ENCODE measurements at places on chromosomes 13 and 19.

GRCh38 chr19:40990972-40991381 is at the start of gene CYP2B6:
Gene CYP2B6 (plus strand): TSS chr19:40991282. CDS start chr19:40991306, 24 bp downstream.
- DNase-seq, result no peak

GRCh38 chr13:46392967-46393366 is 5.9 kb upstream of the RUBCNL start:
- no peak for DNase-seq

- DNase-seq, result no peak
Measured at GRCh38 chr19:6535558-6536137, 4.8 kb downstream of the TNFSF9 start.

DNA sequence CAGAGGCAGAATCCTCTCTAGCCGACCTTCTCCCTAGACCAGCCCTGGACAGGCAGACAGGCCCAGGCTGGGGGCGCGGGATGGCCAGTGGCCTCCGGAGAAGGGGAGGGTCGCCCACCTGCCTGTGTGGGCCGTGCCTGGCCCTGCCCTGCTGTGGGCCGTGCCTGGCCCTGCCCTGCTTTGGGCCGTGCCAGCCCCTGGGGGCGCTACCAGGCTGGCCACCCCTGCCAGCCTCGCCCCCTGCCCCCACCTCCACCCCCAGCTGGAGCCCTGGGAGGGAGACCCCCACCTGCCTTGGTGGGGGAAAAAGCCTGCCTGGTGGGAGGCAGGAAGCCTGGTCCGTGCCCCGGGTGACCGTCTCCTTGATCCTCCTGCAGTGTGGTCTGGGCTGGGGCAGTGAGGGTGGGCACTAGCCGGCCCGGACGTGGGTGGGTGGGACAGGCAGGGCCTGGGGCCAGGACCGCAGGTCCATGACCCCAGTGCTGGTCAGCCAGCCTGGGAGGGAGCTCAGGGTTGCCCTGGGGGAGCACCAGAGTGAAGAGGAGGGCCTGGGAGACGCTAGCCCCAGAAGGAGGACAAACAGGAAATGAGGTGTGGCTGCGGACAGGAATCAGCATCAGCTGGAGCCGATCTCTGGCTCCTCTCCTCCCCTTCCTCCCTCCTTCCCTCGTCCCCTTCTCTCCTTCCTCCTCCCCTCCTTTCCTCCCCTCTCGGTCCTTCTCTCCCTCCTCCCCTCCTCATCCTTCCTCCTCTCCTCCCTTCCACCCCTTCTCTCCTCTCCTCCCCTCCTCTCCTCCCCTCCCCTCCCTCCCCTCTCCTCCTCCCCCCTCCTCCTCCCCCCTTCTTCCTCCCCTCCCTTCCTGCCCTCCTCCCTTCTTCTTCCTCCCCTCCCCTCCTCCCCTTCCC is 5.1 kb upstream of the MKNK2 start:
- no peak for DNase-seq

DNA sequence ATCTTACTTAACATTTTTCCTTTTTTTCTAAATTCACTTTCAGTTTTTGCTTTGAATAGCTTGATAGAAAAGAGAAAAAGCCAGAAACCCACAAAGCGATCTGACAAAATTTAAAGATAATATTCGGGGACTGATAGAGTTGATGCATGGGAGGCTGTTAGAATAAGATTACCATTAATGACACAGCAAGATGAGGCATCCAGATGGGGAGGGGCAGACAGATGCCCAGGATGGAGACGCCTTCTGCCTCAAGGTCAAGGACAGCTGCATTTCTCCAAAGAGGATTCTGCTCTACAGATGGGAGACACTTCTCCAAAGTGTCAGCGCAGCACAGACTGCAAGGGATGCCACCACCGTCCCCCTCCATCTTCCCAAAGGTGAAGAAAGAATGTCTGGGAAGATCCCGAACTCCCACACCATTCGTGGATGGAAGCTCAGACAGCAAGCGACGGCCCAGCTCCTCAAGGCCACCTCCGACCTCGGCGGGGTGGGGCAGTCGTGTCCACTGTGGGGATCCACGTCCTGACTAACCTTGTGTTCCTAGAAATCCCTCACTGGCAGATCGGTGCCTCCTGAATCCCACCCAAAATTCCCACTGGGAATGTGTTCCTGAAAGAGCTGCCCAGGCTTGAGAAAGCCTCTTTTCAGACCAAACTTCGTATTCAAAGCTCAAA is 32.9 kb downstream of the NAXD start:
- DNase-seq, result no peak

DNA sequence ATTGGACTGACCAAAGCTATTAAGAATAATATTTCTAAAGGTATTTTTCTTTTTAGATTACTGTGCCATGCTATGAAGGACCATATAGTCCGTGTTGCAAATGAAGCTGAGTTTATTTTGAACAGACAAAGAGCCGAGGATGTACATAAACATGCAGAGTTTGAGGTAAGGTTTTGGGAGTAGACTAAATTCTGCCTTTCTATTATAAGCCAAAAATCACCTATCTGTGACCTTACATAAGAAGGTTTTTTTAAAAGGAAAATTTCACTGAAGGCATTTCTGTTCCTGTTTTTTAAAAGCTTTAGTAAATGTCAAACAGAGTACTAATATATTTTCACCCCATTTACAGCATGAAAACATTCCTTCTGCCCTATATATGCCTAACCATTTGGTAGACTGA is 127.4 kb downstream of the MAB21L1 start:
- no peak for DNase-seq

GRCh38 chr19:51392701-51393100 is 2.3 kb upstream of the C19orf84 start:
- DNase-seq, result no peak

- no peak for DNase-seq
Measured at GRCh38 chr19:31674503-31675192, 325.4 kb upstream of the TSHZ3 start.

GRCh38 chr19:31436121-31436776 is 87.0 kb upstream of the TSHZ3 start:
- no peak for DNase-seq

GRCh38 chr13:62434081-62434480 is 1018.4 kb upstream of the PCDH20 start:
- DNase-seq, result no peak

DNA sequence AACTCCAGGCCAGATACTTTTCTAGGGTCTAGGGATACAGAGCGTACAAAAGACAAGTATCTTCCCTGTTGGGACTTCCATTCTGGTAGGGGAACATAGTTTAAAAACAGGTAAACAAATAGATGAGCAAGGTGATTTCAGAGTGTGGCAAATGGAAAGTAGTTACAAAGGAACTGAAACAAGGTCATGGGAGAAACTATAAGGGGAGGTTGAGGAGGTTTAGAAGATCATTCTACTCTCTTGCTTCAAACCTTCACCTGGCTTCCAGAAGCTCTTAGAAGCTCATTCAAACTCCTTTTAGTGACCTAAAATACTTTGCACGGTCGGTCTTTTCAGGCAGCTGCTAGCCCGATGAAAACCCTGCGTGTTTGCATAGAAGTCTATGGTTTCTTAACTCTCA is 9.1 kb downstream of the FFAR2 start:
- DNase-seq, result no peak

DNA sequence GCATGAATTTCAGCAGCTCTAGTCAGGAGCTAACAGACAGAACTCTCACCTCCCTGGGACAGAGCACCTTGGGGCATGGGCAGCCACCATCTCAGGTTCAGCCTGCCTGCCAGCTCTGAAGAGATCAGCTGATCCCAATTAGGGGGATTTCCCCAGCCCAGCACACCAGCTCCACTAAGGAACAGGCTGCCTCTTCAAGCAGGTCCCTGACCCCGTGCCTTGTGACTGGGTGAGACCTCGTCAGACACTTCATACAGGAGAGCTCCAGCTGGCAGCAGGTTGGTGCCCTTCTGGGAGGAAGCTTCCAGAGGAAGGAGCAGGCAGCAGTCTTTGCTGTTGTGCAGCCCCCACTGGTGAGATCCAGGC is 84.5 kb upstream of the UFM1 start:
- DNase-seq, result no peak

GRCh38 chr19:34503531-34504272 is 22.1 kb downstream of the WTIP start:
- no peak for DNase-seq

- no peak for DNase-seq
Measured at GRCh38 chr13:108985166-108985565, 355.8 kb downstream of the MYO16 start.

DNA sequence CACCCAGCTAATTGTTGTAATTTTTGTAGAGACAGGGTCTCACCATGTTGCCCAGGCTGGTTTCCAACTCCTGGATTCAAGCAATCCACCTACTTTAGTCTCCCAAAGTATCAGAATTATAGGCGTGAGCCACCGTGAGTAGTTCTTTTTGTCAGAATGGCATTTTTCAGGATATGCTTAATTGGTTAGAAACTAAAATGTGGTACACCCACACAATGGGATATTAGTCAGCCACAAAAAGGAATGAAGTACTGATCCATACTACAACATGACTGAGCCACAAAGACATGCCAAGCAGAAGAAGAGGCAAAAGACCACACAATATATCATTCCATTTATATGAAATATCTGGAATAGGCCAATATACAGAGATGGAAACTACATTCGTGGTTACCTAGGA is 41.7 kb upstream of the MAP3K10 start:
- no peak for DNase-seq

- DNase-seq, result no peak
Measured at GRCh38 chr19:19109601-19110000, 28.7 kb downstream of the TMEM161A start.

DNA sequence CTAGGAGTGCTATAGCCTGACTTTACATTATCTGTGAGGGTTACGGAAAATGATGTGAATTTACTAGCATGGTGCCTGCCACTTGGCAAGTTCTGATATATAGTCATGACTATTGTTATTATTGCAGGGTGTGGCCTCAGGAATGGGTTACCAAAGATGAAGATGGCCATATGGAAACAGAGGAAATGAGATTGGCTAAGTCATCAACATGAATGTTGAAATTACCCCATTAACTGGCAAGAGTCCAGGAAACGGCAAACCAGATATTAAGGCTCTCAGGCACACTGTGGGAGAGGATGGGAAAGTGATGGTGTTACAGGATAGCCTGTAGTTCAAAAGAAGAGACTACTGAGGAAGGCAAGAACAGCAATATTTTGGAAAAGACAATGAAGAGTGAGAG is 183.3 kb downstream of the KCNRG start:
- no peak for DNase-seq

GRCh38 chr19:43704002-43704705 is 11.7 kb upstream of the IRGC start:
- DNase-seq, result no peak
